ENCODE measurements at places on chromosomes 5 and 9. TPM values are rescaled to one million over a fixed set of nuclear protein-coding genes. Genes with fewer than 3 reads are reported as not detected.

The NR6A1 gene
- 0.39 TPM for total RNA-seq

The PCDHGB7 gene
- total RNA-seq = 14.7 TPM

The RIMOC1 gene
- 17.2 TPM for total RNA-seq

The FAM153A gene
- total RNA-seq = 0.10 TPM

The CCDC180 gene
- 0.76 TPM for total RNA-seq

The FOXD4L3 gene
- 0.10 TPM for total RNA-seq

The HRH2 gene
- 0.39 TPM for total RNA-seq

The TXNDC8 gene
- total RNA-seq = not detected

The IFNA13 gene
- total RNA-seq = not detected

The RNF224 gene
- total RNA-seq = 0.07 TPM

The PCDHGA6 gene
- 6.7 TPM for total RNA-seq

The BHMT gene
- not detected for total RNA-seq

The CDH9 gene
- not detected for total RNA-seq

The ROPN1L gene
- 0.36 TPM for total RNA-seq

The DPP7 gene
- 145 TPM for total RNA-seq

The EPB41L4A gene
- total RNA-seq = 7.3 TPM

The CFAP90 gene
- total RNA-seq = not detected

The RNF183 gene
- not detected for total RNA-seq

The FCN2 gene
- not detected for total RNA-seq

The LCP2 gene
- total RNA-seq = not detected

The CSF2 gene
- total RNA-seq = not detected

The SV2C gene
- total RNA-seq = not detected

The SKP2 gene
- 20.1 TPM for total RNA-seq

The CDO1 gene
- total RNA-seq = 10.9 TPM

The HTR4 gene
- 0.07 TPM for total RNA-seq

The KIAA1958 gene
- total RNA-seq = 1.9 TPM

The FGF18 gene
- total RNA-seq = not detected

All from smooth muscle cell of the pulmonary artery (primary cell).